Stimulated activated CD4-positive, alpha-beta T cell treated with anti-CD3 and anti-CD28 coated beads, Interleukin-1b, Interleukin-23, amount 100 ng/mL, for 48 hours (primary cell): ENCODE measurements at places on chromosomes 11 and 22.

DNA sequence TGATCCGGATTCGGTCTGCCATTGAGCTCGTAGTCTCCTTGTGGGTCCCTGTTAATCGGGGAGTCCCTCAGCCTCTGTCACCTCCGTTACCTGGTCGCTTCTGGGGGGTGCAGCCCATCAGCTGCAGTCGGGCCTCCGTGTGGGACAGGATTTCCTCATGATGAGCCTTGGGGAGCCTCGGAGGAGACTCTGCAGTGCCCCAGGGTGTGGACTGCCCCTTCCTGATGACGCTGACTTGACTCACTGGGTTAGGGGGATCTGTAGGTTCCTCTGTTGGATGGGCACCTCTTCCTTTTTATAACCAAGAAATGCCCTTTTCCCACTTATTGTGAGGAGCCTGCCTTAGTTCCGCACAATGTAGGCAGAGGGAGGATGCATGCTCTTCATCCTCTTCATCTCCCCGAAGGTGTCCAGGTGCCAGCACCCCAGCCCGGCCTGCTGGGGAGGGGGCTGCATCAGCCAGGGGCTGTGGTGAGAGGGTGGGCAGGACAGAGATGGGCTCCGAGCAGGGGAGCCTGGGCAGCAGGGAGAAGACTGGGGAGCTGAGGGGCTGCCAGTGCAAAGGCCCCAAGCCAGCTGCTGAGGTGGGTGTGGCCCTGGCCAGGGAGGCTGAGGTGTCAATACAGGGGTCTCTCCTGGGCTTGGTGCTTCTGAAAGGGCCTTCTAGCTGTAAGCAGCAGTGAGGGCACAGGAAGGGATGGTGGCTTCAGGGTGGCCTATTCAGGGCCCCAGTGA lies 13.5 kb upstream of the TTLL8 start:
- DNase-seq = no peak

DNA sequence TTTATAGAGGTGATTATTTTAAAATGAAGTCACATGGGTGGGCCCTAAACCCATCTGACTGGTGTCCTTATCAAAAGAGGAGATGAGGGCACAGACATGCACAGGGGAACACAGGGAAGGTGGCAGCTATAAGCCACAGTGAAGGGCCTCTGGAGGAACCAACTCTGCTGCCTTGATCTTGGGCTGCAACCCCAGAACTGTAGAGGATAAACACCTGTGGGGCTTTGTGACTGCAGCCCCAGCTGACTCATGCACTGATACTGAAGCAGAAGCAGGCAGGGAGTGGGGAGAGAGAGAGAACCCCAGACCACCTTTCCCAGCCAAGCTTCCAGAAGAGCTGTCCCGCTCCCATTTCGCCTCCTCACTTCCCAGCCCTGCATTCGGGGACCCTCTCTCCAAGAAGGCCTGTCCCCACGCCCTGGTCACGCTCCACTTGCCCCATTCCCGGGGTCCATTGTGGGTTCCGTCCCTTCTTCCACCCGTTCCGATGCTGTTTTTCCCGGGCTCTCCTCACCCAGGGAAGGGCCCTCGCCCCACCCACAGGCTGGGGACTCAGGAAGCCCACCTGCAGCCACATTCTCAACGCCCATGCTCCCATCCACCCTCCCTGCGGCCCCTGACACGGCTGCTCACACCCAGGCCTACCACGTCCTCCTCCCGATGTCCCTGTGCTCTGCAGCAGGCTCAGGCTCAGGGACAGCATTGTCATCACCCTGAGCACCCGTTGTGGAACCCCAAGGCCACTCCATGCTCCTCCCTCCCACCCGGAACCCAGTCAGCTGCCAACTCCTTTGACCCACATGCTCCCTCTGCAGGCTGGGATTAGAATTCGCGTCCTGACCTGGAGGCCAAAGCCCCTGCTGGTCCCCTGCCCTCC lies 90.8 kb upstream of the SHANK2 start:
- DNase-seq = peak; percentile 13

DNA sequence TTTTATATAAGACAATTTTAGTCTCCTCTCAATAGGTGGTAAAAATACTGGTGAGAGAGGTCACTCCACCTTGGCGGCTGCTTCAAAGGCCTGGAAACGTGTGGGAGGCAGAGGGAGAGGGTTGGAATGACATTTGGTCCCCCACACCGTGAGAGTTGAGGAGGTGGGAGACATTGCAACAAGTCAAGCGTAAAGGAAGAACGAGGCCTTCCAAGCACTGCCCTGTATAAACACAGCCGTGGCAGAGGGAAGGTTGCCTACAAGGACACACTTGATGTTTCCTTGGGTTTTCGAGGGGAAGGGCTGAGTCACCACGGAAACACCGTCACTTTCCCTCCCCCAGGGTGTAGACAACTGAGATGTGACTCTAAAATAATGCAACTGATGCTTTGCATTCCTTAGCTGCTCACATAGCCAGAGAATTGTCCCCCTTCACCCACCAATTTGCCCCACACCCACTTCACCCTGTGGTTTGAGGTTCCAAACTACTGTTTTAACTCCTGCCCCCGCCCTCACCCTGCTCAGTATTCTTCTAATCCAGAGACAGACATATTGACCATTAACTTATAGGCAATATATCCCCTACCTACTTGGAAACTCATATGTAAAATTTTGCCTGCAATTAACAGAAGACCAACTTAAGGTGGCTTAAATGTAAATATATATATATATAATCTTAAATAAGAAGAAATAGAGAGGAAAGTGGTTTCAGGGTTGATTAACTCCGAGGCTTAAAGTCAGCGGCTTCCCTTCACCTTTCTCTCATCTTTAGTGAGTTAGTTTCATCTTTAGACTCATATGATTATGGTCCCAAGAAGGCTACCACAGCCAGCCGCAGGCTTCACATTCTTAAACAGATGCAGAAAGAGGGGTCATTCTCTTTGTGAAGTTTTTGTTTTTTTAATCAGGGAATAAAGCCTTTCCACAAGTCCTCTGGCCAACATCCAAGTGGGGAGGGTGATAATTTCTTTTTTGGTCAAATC lies 54.1 kb upstream of the BDNF start:
- DNase-seq = no peak

- peak; percentile 75 for DNase-seq
Measured at GRCh38 chr22:50531546-50531961, 1.7 kb upstream of the TYMP start.

DNA sequence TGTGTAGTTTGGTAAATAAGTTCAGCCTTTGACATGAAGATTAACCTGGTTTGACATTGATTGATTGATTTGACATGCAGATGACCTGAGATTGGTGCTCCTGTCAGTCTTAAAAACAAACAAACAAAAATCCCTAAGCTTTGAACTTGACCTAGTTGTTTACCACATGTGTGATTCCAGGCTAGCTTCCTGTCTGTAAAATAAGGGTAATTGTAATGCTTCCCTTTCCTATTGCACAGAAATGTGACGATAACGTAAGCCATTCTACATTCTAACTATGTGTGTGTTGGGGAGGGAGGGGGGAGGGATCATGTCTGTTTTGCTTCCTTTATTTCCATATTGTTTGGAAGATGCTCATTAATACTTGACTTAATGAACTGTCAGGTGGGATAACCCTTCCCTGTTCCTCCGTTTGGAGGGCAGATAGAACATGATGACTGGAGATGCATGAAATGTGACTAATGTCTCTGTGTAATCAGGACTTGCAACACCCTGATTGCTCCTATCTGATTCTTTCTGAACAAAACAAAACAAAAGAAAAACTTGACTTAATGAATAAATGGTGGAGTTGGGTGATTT lies 106.1 kb upstream of the CLMP start:
- DNase-seq = no peak

GRCh38 chr11:118928870-118929500 lies 3.3 kb upstream of the BCL9L start:
- DNase-seq = peak; percentile 44

- DNase-seq = peak; percentile 81
Measured at GRCh38 chr11:1852877-1853276, at the start of gene LSP1. Gene LSP1 (plus strand): TSS chr11:1853084. CDS start chr11:1853145, 61 bp downstream.

DNA sequence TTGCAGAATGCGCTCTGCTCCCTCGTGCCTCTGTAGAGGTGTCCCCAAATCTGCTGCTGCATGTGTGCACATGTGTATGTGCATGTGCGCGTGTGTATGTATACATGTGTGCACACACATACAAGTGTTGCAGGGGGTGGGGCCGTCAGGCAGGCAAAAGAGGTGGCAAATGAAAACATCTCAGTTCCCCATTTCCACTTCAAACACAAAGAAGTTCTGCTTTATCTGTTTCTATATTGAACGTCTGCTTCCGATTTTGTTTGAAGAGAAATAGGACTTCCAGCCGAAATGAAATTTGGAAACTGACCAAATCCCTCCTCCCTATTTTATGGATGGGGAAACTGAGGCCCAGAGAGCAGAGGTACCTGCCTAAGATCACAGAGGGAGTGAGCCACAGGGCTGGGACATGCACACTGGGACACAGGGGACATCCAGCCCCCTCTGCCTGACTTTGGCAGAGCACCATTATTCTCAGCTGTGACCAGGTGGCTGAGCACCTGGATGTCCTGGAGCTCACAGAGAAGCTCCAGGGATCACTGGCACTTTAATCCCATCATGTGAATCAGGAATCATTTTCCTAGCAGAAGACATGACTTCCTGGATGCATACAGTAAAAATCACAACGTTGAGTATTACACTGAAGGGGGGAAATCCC lies 41.2 kb upstream of the ALX4 start:
- DNase-seq = no peak

DNA sequence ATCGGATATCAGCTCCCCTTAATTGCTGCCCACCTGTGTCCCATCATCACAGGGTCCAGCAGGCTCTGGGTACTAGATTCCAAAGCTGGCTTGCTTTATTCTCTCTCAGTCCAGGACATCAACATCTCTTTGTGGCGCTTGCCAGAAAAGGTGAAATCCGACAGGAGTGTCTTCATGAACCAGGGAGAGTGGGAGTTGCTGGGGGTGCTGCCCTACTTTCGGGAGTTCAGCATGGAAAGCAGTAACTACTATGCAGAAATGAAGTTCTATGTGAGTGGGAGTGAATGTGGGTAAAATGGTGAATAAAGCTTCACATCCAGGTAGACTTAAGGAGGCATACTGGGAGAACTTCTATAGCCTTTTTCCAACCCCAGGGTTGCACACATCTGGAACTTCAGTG lies 11.0 kb downstream of the HTR3A start:
- no peak for DNase-seq

- no peak for DNase-seq
Measured at GRCh38 chr11:74141241-74141695, 29.5 kb downstream of the C2CD3 start.
